ENCODE measurements at places on chromosomes 6 and 20.

DNA sequence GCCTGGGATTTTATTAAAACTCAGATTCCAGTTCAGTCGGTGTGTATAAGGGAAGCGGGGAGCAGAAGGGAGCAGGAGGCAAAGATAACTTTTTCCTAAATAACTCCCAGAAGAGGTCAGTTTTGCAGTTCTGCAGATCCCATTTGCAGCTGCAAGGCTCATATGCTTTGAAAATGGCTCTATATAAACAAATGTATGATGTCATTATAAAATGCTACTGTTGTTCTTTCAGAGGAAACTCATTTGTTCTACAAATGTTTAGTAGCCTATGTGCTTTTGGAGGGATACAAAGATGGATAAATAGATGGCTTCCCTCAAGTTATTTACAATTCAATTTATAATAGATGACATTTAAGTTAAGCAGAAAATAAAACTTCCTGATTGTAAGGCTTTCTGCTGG is 29.2 kb upstream of the DSP start:
- no peak overlapping the region for H3K27ac ChIP-seq
- DNase-seq: peak; percentile 2
- H3K4me1 ChIP-seq: no peaks in the 10 kb centered on the region

DNA sequence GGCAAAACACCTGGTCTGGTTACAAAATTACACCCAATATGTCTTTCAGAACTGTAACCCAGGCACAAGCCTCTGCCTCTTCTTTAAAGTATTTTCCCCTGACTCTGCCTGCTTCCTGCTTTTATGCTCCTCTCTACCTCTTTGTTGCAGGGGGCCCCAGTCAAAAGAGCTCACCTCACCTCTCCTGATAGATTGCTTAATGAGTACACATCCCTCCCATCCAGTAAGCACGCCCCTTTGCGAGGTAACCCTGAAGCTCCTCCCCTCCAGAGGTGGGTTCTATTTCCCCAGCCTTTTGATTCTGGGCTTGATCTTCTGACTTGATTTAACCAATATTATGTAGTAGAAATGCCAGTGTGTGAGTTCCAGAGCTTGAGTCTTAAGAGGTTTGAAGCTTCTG is 56.6 kb upstream of the EYA2 start:
- H3K4me3 ChIP-seq: no peak overlapping the region
- no peaks in the 10 kb centered on the region for H3K36me3 ChIP-seq
- H3K4me1 ChIP-seq: no peaks in the 10 kb centered on the region
- H3K27me3 ChIP-seq: peaks cover 2% of the 10 kb centered on the region

- no peak overlapping the region for H3K27ac ChIP-seq
- peak; percentile 56 for DNase-seq
- no peaks in the 10 kb centered on the region for H3K36me3 ChIP-seq
- H3K4me1 ChIP-seq: no peaks in the 10 kb centered on the region
- H3K27me3 ChIP-seq: no peaks in the 10 kb centered on the region
Observed at GRCh38 chr6:35634316-35634715, 54.4 kb downstream of the FKBP5 start.

- H3K4me1 ChIP-seq: peaks cover 13% of the 10 kb centered on the region
- peaks cover 28% of the 10 kb centered on the region for H3K36me3 ChIP-seq
- peak overlapping the region; percentile 91 for H3K27ac ChIP-seq
- no peaks in the 10 kb centered on the region for H3K27me3 ChIP-seq
Observed at GRCh38 chr6:37433657-37434271, 743 bp downstream of the CMTR1 start.

GRCh38 chr6:126831461-126831860 is 287.0 kb upstream of the RSPO3 start:
- no peaks in the 10 kb centered on the region for H3K4me1 ChIP-seq
- H3K27ac ChIP-seq: no peak overlapping the region
- H3K36me3 ChIP-seq: no peaks in the 10 kb centered on the region
- H3K4me3 ChIP-seq: no peak overlapping the region
- H3K27me3 ChIP-seq: no peaks in the 10 kb centered on the region

- no peak overlapping the region for H3K27ac ChIP-seq
- no peaks in the 10 kb centered on the region for H3K4me1 ChIP-seq
- no peak overlapping the region for H3K4me3 ChIP-seq
- peaks cover 3% of the 10 kb centered on the region for H3K36me3 ChIP-seq
- DNase-seq: no peak
Observed at GRCh38 chr6:52975580-52975979, 19.5 kb downstream of the GSTA4 start.

GRCh38 chr20:58693226-58694006 is 816 bp downstream of the NPEPL1 start:
- H3K27me3 ChIP-seq: no peaks in the 10 kb centered on the region
- H3K4me3 ChIP-seq: peak overlapping the region; percentile 32
- peaks cover 57% of the 10 kb centered on the region for H3K4me1 ChIP-seq
- peak; percentile 56 for DNase-seq
- peak overlapping the region; percentile 81 for H3K27ac ChIP-seq
